ENCODE measurements at places on chromosomes 7 and 10.

DNA sequence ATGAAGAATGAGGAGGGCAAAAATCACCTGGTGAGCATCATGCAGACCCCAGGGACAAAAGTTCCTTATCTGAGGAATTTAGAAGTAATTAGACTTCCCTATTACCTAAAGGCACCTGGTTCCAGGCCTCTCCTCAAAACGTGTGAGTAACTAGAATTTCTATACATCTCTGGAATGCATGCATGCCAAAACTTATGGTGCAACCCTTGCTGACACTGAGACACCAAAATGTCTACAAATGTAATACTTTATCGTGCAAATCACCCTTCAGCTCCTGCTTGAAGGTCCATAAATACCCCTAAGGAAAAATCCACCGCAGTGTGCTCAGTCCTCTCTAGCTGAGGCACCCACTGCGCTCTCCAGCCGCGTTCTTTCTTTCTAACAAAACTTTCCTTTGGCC is 84.2 kb downstream of the PAXIP1 start:
- no peak for DNase-seq

DNA sequence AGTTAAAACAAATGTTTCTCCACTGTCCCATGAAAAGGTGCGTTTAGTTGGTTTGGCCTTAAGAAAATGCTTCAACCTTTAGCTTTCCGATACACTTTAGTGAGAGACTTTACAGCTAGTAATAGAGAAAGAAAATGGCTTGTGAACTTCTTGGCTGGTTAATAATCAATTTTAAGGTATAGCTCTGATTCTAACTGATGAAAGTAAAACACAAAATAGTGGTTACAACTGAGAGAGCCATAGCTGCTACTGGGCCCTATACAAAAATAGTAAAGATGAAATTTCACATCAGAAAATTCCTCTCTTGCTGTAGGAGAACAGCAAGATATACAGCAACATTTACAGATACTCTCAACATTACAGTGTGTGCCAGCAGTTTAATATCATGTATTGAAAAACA is 371.4 kb downstream of the PHTF2 start:
- no peak for DNase-seq

GRCh38 chr7:44438816-44439215 is 51.6 kb downstream of the NUDCD3 start:
- no peak for DNase-seq

DNA sequence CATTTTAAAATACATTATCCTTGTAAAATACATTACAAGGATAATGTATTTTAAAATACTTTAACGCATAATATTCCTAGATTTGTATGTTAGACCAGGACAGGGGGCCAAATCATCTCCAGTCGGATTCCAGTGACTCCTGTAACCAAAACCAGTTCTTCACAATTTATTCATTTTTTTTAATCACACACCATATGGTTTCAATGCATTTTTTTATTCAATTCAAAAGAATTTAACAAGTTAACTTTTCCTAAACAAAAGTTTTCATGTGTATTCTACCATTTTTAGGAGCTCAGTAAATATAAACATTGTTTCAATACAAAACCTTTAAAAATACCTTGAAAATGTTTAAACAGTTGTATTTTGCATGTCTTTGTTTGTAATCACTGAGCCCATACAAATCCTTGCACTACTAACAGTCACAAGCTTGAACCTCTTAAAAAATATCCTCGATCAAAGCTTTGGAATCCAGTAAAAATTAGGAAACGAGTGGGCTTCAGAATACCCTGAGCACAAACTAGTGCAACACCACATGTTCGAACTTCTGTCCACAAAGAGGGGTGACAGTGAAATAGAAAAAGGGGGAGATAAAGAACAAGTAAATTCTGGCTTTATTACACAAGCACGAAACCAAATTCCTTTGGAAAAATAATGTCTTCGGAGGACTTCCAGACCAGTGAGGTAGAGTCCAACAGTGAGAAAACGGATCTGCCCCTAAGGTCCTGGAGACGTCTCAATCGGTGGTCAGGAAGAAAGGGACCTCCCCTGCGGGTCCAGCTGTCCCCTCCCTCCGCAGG is 1.6 kb downstream of the CCDC71L start:
- no peak for DNase-seq

Data from effector memory CD8-positive, alpha-beta T cell (primary cell).